CD4-positive, alpha-beta memory T cell (primary cell): ENCODE measurements at places on chromosomes 5 and 9. TPM values are rescaled to one million over a fixed set of nuclear protein-coding genes. Genes with fewer than 3 reads are reported as not detected.

- DNase-seq, result no peak
Measured at GRCh38 chr9:90965226-90966030, 163.8 kb downstream of the SYK start.

DNA sequence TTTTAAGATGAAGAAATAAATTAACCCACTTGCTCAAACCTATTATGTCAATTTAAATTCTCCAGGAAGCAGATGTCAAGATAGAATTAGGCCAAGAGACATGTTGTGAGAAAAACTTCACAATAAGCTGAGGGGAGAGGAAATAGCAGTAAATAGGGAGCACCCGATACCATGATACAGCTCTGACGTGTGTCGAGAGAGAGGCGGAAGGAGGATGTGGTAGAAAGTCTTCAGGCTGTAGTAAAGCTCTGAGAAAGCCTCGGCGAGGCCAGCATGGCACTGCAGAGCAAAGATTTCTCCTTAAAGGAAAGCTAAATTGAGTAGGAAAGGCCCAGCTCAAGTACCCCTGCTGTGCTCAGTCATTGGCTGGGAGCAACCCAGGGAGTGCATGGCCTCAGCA, 6.0 kb upstream of the PUM3 start:
- no peak for DNase-seq

DNA sequence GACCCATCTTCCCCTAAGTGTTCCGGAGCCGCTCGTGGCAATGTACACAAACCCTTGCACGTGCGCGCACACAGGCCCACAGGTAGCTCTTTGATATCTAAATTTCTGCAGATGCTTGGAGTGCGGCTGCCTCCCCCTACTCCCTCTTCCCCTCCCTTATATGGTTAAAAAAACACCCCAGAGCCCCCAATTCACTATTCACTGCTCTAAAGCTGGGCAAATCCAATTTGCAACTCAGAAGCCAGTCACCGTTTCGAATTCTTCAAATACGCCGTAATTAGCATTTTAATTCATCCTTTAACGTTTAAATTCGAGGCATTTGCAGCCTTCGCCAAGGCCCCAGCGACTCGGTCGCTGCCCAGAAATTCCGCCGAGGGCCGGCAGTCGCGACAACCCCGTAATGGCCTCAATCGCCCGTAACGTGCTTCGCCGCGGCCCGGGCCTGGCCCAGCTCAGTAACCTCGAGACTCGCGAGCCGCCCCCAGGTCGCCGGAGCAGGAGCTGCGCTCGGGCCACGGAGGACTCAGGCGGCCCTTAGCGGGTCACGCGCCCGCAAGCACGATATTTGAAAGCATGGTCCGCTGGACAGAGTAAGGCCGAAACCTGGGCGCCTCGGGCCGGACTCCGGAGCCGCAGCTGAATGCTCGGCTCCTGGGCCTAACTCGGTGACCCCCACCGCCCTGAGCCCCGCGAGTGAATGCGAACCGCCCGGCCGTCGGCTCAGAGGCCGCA, 1.3 kb downstream of the IRX2 start:
- no peak for DNase-seq

DNA sequence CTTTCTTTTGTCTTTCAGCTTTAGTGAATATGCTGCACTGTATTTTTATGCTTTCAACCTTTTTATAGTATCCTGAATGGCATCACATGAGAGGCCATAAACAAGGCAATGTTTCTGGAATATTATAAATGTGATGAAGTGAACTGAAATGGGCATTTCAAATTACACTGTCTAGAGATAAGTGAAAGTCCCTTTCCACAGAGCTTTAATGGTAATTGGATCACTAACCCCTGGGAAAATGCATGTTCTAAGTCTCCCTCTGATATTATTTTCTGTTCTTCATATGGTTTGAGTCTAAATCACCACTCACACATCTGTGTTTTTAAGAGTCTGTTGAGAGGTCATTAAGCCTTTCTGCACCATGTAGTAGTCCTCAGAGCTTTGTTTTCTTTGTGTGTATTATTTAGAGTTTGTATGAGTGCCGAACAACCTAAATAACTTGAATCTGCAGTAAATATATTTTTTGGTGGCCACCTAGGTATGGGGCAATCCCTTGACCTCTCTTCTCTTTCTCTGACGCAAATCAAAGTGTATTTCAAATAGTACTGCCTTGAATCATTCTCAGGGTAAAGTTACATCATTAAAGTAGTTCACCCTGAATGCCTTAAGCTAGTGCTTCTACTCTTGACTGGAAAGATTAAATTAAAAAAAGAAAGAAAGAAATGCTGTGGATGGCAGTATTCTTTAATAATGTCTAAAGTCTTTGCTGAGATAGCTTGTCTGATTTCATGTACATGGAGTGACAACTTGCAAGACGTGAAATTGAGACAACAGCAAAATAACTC, 1931.0 kb upstream of the CDH6 start:
- DNase-seq, result no peak

GRCh38 chr9:94586814-94587213, 6.8 kb downstream of the FBP2 start:
- DNase-seq, result no peak

The PRUNE2 gene
- polyA plus RNA-seq, result 0.42 TPM

DNA sequence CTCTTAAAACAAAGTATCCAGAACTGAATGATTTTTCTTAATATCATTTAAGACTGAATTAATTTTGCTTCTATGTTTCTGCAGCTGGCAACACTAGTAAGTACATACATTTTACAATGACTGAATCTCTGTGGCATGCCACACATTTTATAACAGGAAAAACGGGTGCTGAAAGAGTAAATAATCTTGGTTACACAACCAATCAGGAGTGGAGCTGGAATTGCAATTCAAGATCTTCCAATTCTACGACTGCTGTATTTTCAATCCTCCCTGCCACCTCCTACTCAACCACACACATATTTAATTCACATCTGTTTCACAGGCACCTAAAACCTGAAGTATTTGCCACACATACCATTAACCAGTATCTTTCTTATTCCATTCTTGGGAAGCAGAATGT, 52.7 kb upstream of the NR5A1 start:
- no peak for DNase-seq
